ENCODE measurements at places on chromosomes 2 and 18.

GRCh38 chr18:69838620-69839411 lies 108.9 kb downstream of the CD226 start:
- DNase-seq = no peak

DNA sequence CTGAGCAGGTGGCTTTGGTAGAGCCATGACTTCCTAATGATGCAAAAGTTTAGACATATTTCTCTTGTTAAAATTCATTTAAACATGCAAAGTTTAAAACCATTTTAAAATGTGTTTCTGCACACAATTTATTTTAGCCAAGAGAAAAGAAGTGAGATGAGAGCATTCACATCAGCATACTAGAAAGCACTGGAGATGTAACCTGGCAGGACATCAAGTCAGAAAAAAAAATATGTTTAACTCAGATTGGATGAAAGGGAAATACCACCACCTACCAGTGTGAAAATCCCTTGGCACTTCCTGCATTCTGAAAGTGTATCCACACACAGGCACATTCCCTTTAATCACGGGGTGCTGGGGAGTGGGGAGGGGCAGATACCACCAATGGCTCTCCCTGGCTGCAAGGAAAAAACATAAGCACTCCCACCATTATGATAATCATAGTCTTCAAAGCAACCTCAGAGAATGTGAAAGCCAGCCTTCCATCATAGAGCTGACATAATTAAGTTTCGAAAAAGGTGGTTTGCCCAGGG lies 25.0 kb downstream of the DNER start:
- no peak for DNase-seq

- no peak for DNase-seq
These were observed 21.7 kb upstream of the UGP2 start for GRCh38 chr2:63819765-63820717.

- no peak for DNase-seq
These were observed 88.1 kb upstream of the KLF7 start for GRCh38 chr2:207253666-207254345.

DNA sequence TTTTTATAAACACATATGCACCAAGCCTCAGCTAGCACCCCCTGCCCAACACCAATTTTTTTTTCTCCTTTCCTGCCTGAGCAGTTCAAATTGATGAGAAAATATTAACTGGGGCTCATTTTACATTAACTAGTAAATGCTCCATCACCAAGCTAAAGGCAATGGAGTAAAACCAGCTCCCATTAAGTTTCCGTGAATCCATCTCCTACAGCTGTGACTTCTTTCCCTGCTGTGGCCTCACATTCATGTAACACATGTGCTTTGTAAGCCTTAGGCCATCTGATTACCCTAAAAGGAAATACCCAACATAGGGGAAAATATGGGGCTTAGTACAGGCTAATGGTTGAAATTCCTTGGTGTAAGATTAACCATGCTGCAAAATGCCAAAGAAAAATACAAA lies 60.8 kb downstream of the DNER start:
- no peak for DNase-seq

GRCh38 chr2:214730800-214731407 lies 78.6 kb downstream of the BARD1 start:
- DNase-seq = no peak

GRCh38 chr2:138928374-138929021 lies 148.3 kb upstream of the NXPH2 start:
- DNase-seq = no peak

- no peak for DNase-seq
These were observed 363 bp upstream of the RFTN2 start for GRCh38 chr2:197675711-197676188.

- DNase-seq = no peak
These were observed 267.6 kb upstream of the MGAT5 start for GRCh38 chr2:133986081-133986837.

- no peak for DNase-seq
These were observed 9.6 kb downstream of the CROCC2 start for GRCh38 chr2:240915526-240916341.

Data from activated CD4-positive, alpha-beta T cell treated with anti-CD3 and anti-CD28 coated beads, Interleukin-2, amount 50 U/mL, for 24 hours (primary cell).